ENCODE measurements at places on chromosomes 2 and 18. TPM values are rescaled to one million over a fixed set of nuclear protein-coding genes. Genes with fewer than 3 reads are reported as not detected.

GRCh38 chr2:193703411-193703810, 1508.7 kb upstream of the TMEFF2 start:
- no peak for DNase-seq

DNA sequence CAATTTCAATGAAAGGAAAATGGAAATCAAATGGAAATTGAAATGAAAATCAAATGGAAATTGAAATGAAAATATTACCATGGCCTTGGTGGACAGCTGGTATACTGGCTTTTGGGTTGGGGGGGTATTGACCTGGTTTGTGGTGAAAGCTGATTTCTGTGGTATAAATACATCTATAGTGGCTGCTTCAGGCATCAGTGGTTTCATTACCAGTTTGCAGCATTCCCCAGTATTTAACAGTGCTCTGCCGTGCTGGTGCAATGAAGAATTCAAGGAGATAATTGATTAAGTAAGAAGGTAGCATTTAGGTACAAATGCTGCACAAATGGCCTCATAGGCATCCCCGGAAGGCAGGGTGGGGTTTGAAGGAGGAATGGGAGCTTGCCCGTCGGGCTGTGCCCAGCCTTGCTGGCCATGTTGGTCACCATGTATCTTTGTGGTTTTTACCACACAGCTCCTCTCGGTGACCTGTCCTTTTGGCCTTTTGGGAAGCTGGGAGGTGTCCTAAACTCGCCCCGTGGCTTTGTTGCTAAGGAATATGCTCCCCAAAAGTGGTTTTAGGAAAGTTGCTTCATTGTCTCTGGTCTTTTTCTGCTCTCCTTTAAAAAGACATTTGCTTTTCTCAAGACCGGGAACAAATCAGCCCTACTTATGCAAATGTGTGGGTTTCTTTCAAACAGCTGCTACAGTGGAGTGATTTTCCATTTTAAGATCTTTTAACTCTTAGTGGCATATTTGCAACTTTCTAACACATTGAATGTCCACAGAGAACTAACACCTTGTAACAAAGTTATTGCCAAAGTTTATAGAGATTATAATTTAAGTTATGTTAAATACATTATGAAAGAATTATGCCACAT, 28.6 kb downstream of the SNTG2 start:
- no peak for DNase-seq

- DNase-seq: no peak
Observed at GRCh38 chr2:149420053-149420963, 89.9 kb downstream of the LYPD6 start.

Gene DNER
- under 0.01 TPM for total RNA-seq

Gene YES1
- 62.0 TPM for total RNA-seq

DNA sequence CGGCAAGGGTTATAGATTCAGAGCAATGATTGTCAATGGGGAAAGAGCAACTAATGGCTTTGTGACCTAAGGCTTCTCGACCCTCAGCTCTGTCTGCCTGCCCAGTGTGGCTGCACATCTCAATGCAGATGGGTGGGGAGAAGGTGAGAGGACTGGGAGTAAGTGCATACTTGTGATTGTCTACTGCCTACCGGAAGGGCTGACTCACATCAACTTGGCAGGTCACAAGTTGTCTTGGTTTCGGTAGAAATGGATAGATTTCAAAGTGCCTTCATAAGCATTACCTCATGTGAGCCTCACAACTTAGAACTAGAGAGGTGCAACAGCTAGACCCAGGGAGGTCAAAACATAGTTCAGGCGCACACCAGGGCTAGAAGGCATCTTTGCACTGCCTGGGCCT, 29.4 kb downstream of the STAT1 start:
- DNase-seq: peak; percentile 86

GRCh38 chr2:200756618-200757321, 54.9 kb upstream of the BZW1 start:
- DNase-seq: peak; percentile 91

Gene ITGA4
- total RNA-seq: 20.6 TPM

DNA sequence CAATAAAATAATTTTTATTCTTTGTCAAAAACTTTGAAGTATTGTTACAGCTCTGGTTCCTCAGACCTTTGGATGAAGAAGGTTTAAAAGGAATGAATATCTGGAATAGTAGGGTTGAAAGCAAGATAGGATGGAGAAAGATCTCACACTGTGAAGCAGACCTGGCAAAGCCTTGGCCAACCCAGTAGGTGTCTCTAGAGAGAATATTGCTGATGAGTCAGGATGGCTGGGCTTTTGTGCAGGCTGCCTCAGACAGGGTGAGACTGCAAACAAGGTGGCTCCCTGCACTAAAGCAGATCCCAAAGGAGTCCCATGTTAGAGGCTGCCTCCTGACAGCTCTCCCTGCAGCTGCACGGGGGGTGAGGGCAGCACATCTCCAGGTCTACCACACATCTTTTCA, 226.0 kb upstream of the ITGA4 start:
- no peak for DNase-seq

Gene GREB1
- not detected for total RNA-seq

DNA sequence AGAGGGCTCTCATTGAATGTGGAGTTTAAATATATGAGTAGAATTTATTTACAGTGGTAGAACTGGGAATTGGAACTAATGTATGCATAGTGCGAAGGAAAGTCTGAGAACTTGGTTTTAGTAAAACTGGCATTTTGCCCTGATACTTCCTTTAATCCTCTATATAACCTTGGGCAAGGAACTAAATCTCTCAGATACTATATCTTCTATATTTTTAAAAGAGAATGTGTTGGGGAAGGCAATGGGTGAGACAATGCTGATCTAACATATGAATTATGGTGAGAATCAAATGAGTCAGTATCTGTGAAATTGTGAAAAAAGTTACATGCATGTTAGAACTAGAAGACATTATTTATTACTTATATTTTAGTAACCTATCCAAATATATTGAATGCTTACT, 2109.4 kb upstream of the PIK3C3 start:
- no peak for DNase-seq

GRCh38 chr18:1408376-1408775, 503.7 kb downstream of the ADCYAP1 start:
- DNase-seq: no peak

Gene CDH19
- not detected for total RNA-seq

DNA sequence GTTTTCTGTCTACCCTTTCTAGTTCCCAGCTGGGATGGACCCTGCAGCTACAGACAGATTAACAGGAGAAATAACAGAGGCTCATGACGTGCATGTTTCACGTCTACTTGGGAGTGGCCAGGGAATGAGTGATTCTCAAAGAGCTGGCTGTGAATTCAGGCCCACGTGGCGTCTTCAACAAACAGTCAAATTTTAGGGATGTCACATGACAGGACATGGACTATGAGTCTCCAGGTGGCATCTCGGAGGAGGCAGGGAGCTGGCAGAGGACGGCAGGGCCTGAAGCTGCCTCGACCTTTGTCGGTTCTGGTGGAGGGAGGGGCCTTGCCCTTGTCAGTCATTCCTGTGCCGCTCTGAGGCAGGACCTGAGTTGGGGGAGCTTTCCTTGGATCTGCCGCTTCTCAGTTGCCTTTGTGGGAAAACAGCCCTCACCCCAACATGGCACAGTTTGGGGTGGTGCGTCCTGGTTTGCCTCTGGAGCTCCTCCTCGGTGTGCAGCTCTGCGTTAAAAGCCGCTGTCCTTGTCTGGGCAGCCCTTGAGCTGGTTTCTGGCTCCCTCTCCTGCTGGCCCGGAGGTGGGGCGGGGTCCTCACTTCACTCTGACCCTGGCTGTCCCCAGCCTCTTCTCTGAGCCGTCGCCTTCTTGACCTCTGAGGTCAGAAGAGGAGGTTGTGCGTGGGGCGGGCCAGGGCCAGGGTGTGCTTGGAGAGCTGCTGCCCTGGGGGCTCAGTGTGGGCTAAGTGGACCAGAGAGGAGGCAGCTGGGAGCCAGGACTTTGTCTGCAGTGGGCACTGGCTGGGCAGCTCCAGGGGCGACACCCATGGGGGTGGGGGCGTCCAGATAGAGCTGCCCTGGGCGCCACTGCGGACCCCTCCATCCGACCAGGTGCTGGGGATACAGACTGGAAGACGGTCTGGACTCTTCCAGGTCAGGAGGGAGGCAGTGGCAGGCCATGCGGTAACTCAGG, 12.1 kb upstream of the GAL3ST2 start:
- DNase-seq: no peak

Gene KRTCAP3
- total RNA-seq: not detected

Data from IMR-90 (cell line).